ENCODE measurements at places on chromosomes 1 and 21.

- DNase-seq = peak; percentile 62
These were observed 79.6 kb upstream of the GCLM start for GRCh38 chr1:93988634-93989350.

DNA sequence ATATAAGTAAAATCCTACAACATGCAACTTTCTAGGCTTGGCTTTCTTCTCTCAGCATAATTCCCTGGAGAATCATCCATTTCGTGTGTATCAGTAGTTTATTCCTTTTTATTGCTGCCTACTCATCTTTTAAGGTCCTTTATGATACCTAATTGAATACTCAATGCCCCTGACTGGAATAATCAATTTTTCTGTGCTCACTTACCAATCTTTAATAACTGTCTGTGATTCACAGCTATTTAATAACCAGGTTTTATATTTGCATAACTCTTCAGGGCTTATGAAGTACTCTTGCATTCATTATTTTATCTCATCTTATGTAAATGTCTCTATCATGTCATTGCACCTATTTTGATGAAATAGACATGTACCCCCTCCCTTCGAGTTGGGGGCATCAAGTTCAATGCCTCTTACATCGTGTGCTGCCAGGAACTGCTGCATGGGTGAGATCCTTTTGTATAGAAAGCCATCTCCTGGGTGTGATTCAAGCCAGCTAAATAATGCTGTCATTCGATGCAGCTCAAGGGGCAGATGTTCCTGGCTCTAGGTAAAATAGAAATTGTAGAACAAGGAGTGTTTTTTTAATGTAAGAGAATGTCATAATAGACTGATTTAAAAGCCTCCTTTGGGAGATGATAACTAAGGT is 222.7 kb downstream of the SLC35F3 start:
- no peak for DNase-seq

- no peak for DNase-seq
These were observed 577.7 kb downstream of the MRPL39 start for GRCh38 chr21:25029580-25029979.

DNA sequence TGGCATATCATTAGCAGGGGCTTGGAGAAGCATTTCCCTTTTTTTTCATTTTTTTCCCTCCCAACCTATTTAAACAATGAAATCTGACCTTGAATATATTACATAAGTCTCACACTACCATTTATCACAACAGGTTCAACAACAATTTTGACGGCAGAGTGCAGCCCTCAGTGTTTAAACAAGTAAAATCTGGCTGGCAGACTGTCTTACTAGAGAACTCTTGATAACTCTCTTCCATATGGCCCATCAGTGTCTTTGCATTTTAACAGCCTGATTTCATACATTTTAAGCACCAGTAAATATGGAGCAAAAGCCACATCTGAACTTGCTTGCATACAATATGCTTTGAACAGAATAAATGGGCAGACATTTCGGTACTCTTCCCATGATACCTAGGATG is 213.0 kb downstream of the KCTD3 start:
- DNase-seq = no peak

- DNase-seq = no peak
These were observed 375.7 kb upstream of the DAB1 start for GRCh38 chr1:57799490-57800115.

DNA sequence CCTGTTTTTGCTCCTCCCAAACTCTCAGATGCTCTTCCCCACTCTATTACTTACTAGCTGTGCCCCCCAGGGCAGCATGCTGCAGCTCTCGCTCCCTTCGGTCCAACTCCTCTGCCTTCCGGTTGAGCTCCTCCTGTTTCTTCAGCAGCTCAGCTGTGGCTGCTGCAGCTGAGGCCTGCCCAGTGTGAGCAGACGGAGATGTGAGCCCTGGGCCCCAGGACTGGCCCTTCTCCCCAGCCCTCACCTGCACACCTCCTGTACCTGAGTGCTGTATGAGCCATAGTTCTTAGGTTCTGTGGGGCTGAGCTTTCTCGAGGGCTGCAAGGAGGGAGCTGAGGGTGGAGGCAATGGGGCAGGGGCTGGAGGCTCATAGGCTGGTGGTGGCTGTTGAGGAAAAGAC is 1.9 kb downstream of the SCAMP3 start:
- no peak for DNase-seq

GRCh38 chr1:152001631-152002584 is 8.2 kb upstream of the S100A10 start:
- peak; percentile 97 for DNase-seq

- DNase-seq = no peak
These were observed 1.4 kb downstream of the ORC1 start for GRCh38 chr1:52402860-52403240.

- DNase-seq = no peak
These were observed 36.2 kb downstream of the KCTD3 start for GRCh38 chr1:215603319-215603718.

DNA sequence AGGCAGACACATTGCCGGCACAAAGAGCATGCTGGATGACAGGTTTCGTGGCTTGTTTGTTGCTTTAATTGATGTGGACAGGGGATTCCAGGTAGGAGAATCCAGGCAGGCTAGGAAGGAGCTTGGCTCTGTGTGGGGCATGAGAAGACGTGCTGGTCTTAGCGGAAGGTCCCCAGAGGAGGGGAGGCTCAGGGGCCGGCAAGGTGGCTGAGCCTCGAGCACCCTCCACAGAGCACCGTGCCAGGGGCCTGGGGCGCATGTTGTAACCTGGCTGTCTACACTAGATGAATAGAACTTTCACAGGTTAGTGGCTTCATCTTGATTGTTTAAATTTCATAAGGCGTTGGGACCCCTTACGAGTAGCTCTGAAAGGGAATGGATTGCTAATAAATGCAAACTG is 223.1 kb downstream of the CAMTA1 start:
- no peak for DNase-seq

DNA sequence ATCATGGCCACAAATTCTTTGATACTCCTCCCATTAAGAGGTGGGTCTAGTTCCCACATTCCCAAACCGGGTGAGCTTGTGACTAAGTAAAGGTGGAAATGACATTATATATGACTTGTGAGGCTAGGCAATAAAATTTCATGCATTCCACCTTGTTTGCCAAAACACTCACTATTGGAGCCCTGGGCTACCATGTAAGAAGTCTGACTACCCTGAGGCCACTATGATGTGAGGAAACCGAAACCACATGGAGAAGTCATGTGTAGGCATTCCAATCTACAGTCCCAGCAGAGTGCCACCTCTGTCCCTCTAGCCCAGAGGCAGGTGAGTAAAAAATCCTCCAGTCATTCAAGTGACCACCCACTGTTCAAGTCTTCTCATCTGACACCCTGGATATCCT is 17.9 kb upstream of the SMG7 start:
- peak; percentile 12 for DNase-seq

DNA sequence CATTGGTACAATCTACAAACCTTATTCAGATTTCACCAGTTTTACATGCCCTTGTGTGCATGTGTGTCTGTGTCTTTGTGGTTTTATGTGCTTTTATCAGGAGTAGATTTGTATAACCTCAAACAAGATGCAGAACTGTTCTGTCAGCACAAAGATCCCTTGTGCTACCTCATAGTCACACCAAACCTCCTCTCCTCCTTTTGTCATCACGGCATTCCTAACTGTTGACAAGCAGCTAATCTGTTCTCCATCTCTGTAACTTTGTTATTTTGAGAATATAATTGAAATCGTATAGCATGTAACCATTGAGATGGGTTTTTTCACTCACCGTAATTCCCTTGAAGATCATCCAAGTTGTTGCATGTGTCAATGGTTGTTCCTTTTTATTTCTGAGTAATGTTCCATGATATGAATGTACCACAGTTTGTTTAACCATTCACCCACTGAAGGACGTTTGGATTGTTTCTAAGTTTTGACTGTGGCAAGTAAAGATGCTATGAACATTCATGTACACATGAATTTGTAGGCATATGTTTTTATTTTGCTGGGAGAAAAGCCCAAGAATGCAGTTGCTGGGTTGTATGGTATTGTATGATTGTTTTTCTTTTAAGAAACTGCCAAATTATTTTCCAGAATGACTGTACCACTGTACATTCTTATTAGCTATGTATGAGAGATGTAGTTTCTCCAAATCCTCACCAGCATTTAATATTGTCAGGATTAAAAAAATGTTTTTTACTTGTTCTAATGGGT is 78.1 kb upstream of the B3GALT2 start:
- DNase-seq = peak; percentile 84

DNA sequence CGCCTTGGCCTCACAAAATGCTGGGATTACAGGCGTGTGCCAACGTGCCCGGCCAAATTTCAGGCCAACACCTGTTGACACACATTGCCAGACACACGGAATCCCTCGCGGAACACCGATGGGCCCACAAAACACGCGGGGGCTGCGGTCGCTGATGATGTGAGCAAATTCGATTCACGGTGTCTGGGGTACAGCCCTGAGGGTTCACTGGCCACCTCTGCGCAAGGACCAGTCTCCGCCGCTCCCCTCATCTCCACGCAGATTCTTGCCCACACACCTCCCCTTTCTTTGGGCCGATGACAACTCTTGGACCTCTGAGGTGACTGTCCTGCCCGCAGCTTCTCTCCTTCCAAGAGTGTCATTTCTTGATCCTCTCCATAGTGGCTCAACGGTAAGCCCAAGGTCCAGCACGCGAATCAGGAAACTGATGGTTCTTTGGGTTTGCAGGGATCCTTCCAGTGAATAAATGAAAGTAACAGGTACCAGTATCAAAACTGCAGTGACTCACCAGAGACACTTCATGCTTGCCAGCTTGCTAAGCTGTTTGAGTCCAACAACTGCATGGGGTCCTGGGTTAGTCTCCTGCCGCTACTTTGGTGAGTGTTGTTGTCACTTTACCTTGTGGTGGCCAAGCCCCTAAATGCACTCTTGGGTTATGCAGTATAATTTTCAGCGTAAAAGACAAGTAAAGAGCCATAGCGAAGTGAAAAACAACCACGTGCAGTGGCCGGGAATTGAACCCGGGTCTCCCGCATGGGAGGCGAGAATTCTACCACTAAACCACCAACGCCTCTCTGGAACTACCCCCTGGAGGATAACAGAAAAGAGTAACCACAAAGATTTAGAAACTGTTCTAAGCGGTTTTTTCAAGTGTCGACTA is 11.0 kb upstream of the RNU1-3 start:
- peak; percentile 74 for DNase-seq

DNA sequence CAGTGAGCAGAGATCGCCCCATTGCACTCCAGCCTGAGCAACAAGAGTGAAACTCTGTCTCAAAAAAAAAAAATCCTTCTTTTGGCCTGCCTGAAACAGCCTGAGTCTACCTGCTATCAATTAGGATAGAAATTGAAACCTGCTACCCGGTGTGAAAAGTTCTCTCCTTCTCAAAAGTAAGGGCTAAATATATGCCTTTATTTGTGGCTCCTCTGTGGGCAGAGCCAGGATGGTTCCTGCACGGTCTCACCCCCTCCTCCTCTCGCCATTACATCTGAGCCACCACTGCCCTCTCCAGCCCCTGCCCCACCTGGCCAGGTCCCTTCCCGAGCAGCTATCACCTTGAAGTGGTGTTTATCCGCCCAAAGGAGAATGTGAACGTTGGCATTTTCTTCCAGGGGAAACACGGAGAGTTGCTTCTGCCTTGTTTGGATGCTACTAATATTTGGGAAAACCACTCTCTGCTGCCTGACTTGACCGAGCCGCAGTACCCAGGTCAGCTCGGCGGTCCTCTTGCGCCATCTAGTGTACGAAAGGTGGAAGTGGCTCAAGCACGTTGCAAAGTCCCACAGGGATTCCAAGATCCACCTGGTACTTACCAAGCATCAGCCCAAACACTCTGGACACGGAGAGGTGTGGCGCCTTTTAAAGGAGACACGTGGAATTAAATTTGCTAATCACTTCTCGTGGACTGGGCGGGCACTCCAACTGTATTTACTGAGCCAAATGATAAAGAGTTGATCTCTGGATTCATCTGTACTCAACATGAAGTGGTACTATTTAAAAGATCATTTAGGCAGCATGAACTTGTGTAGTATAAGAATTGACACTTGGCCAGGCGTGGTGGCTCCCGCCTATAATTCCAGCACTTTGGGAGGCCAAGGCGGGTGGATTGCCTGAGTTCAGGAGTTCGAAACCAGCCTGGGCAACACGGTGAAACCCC is 31.9 kb downstream of the SETD4 start:
- DNase-seq = peak; percentile 74

DNA sequence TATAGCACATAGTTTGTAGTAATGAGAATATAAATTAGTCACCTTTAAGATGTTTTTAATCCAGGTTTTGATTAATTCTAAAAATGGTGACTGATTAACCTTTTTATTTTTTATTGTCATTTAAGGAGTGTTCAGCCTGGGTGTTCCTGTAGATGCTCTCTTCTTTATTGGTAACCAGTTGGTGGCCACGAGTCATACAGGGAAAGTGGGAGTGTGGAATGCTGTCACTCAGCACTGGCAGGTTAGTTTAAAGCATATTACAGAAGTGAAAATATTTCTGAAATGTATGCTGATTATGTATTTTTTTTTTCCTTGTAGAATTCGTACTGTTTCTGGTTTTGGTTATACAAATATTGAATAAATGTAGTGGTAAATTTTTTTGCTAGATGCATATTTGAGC is 28.1 kb downstream of the KCTD3 start:
- DNase-seq = peak; percentile 73

GRCh38 chr1:172602706-172603105 is 56.2 kb upstream of the FASLG start:
- DNase-seq = no peak

DNA sequence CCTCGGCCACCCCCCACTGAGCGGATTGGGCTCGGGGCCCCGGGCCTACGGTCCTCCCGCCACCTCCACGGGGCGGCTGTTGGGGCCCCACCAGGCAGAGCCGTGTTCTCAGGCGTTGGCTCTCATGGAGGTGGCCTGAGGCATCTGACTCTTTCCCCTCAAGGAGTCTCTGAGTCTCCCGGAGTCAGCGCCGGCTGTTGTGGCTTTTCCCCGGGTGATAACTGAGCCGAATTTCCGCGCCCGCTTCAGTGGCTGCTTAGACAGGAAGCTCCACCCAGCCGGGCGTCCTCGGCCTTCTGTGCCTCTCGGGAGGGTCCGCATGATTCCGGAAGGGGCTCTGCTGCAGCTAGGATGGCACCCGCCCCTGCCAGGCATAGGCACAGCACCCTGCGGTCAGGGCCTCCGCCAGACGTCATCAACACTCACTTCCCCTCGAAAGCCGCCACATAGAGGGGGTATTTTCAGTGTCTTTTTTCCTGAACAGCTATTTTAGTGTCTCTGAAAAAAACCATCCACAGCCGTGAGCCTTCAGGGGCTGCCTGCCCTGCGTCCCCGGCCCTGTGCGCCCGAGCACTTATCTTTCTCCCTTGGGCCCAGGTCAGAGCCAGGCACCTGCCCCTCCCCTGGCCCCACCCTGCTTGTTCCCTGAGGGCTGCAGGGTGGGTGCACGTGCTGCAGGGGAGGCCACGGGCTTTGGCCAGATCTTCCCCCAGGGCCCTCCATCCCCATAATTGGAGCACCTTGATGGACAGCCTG is 72.9 kb downstream of the SKI start:
- DNase-seq = peak; percentile 57

- DNase-seq = peak; percentile 70
These were observed 95.1 kb upstream of the SOD1 start for GRCh38 chr21:31564439-31564838.

All from fibroblast of skin of scalp (primary cell).